ENCODE measurements at places on chromosomes 1 and 21.

- DNase-seq: peak; percentile 70
These were observed 101.3 kb upstream of the ACTL8 start for GRCh38 chr1:17653728-17654351.

- DNase-seq: no peak
These were observed 1.0 kb upstream of the S100B start for GRCh38 chr21:46605767-46606426.

DNA sequence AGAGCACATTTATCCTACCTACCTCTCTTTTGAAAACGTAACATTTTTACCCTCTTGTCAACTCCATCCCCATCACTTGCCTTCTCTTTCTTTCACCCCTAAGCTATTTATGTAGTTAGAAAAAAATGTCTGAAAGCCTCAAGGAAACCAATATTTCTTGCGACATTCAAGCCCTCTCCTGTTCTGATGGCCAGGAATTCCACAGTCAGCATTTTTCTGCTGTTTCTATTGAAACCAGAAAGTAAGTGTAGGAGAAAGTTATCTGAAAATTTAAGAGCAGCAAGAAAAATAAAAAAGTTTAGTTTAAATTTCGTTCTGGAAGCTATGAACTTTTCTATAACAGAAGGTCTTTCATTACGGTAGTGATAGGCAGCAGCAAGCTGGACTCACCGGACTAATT is 247.6 kb upstream of the PBX1 start:
- DNase-seq: peak; percentile 40

DNA sequence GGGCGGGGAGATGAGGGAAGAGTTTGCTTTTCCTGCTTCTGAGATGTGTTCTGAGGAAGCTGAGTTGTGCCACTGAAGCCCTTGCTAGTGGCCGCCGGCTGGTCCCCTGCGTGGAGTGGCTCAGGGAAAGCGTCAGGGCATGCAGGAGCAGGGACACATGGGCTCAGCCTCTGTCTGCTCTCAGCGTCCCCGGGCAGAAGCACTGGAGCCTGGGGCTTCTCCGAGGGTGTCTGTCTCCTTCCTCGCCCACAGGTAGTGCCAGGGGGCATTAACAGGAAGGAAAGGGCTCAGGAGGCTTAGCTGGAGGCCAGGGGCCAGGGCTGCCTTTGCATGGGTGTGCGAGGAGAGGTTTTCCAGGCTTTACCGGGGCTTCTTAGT is 7.3 kb downstream of the PRDM16 start:
- DNase-seq: no peak

DNA sequence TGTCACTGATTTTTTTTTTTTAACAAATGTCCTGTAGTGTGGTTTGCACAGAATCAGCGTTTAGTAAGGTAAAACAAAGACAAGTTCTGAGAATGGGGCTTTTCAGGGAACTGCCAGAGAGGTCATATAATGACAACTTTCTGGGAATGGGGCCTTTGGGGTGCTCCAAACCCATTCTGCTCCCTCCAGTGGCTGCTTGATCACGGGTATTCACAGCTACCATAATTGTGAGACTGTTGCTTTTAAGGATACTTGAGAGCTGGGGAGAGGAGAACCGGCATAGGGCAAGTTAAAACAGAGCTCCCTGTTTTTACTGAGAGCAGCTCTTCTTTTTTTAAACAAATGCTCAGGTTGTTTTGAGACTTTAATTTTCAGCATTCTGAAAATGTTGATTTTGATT is 48.2 kb downstream of the CYP2J2 start:
- DNase-seq: no peak

- DNase-seq: no peak
These were observed 59.5 kb upstream of the LAPTM5 start for GRCh38 chr1:30817077-30817438.

DNA sequence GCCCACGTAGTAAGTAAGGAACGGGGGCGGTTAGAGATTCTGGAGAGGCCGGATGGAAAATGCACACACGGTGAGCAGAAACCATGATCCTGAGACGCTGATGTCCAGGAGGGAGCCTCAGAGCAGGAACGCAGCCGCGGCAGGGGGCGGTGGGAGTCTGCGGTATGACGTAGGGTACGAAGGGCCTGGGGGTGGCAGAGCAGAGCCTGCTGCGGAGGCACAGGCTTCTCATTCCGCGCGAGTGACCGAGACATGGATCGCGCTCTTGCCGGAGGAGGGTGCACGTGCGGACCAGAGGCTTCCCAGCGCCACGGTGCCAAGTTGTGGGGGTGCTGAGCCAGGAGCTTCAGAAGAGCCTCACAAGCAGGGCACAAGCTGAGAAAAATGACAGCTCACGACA is 176.2 kb downstream of the KIF26B start:
- DNase-seq: no peak

DNA sequence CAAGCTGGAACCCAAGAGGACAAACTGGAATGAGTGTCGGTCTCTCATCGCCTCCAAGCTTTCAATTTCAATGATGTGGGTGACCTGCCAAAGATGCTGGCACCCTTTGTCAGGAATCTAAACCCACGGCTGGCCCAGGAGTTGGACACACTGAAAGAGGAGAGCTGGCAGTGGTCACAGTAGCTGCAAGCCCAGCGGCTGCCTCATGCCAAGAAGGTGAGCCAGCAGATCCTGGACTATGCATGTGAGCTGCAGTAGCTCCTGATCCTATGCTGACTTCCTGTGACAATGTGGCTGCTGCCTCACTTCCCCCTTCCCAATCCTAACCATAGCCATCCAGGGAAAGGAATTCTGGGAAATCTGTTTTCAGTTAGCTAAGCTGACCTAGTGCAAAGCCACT is 117.0 kb upstream of the VAV3 start:
- DNase-seq: no peak

DNA sequence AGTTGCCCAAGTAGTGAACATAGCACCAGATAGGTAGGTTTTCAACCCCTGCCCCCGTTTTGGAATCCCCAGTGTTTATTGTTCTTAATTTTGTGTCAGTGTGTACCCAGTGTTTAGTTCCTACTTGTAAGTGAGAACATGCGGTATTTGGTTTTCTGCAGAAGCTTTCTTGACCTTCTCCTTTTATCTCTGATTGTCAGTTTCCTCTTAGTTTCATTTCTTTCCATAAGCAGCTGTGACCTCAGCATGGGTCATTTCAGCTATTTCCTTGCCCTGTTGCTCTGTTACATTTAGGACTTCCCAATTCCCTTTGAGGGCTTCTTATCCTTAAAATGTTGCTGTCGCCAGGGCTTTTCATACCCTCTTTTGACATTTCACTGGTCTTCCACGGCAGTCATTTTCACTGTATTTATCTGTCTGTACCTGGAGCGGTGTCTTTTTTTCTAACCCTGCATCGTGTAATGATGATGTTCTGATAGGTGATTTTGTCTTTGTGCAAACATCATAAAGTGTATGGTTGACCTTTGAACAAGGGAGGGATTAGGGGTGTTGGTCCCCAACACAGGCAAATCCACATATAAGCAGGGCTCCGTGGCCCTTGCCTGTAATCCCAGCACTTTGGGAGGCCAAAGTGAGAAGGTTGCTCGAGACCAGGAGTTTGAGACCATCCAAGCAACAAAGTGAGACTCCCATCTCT is 15.0 kb downstream of the ITSN1 start:
- peak; percentile 33 for DNase-seq

DNA sequence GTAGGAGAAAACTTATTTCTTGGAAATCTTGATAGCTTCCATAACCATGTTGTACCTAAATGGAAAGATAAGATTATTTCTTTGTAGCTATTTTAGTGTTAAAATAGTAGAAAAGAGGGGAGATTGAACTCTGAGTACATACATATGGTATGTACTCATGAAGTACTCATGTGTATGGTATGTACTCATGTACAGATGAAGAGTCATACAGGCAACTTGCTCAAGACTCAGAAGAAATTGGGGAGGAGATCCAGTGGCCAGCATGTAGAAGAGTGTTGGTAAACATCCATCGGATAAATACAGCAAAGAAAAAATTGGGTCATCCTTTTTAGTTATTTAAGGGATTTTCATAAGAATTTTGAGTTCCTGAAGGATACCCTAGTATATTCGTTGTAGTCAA is 29.0 kb downstream of the MDM4 start:
- peak; percentile 60 for DNase-seq

- no peak for DNase-seq
These were observed 3.6 kb upstream of the RABIF start for GRCh38 chr1:202892501-202892900.

- DNase-seq: peak; percentile 86
These were observed 95.0 kb downstream of the LAMC2 start for GRCh38 chr1:183281039-183281438.

GRCh38 chr21:41678016-41678923 is 88.6 kb downstream of the RIPK4 start:
- no peak for DNase-seq

- DNase-seq: no peak
These were observed 73.5 kb downstream of the PRPF38A start for GRCh38 chr1:52477876-52478275.

DNA sequence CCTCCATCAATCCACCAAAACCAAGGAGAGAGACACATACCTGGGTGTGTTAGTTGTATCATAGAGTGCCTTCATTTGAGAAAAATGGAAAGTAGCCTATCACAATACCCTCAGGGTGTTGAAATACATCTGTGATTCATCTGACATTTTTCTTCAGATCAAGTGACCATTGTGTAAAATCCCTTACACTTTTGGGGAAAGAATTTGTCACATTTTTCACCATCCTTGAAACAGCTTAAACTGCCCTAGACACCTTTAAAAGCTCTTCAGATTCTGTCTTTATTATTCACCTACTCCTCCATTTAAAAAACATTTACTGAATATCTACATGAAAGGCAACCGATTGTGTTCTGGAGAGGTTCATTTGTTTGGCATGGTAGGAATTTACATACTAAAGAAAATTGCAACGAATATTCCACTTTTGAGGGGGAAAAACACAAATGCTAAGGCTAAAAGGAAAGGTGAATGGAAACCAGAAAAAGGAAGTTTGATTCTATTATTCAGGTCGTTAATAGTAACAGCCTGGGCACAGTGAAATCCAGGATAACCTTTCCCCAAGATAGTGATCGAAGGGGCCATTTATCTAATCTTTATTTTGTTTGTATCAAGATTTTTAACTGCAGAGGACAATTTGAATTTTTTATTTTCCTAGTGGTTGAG is 70.4 kb upstream of the SAMSN1 start:
- no peak for DNase-seq

DNA sequence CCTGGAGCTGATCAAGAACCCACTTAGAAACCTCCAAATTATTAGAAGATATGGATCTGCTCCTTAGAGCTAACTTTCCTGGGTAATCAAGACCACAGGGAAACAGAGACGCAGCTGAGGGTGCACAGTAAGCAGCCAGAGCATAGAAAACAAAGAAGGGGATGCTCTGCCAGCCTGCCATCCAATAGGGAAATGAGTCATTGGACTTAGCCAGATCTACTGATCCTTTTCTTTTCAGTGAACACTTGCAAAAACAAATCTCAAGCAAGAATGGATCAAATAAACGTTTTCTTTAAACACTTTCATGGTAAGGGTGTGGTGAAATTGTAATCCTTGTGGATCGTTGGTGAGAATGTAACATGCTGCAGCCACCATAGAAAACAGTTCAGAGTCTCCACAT is 474.0 kb downstream of the LTN1 start:
- DNase-seq: peak; percentile 16

DNA sequence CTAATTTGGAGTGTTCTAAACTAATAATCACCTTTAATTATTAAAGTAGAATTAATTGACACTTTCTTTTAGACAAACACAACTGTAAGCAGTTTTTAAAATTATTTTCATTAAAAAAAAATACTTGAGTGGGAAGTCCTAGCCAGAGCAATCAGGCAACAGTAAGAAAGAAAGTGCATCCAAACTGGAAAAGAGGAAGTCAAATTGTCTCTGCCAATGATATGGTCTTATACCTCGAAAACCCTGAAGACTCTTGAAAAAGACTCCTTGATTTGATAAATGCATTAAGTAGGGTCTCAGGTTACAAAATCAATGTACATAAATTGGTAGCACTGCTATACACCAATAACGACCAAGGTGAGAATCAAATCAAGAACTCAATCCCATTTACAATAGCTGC is 83.0 kb upstream of the GADD45A start:
- no peak for DNase-seq

DNA sequence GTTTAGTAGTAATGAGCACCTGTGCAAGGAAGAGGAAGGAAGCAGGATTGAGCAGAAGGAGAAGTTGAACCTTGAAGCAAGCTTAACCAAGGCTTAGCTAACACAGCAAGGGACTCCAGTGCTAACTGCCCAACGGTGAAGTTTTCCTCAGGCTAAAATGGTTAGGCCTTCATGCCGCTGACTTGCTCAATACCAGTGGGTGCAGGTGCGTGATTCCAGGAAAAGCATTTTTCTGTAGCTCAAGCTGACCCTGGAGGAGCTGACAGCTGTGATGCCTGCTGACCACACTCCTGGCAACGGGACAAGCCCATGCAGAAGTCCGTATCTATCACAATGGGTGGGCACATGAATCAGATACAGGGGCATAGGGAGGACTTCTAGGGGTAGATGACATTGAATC is 76.5 kb upstream of the FGGY start:
- no peak for DNase-seq

DNA sequence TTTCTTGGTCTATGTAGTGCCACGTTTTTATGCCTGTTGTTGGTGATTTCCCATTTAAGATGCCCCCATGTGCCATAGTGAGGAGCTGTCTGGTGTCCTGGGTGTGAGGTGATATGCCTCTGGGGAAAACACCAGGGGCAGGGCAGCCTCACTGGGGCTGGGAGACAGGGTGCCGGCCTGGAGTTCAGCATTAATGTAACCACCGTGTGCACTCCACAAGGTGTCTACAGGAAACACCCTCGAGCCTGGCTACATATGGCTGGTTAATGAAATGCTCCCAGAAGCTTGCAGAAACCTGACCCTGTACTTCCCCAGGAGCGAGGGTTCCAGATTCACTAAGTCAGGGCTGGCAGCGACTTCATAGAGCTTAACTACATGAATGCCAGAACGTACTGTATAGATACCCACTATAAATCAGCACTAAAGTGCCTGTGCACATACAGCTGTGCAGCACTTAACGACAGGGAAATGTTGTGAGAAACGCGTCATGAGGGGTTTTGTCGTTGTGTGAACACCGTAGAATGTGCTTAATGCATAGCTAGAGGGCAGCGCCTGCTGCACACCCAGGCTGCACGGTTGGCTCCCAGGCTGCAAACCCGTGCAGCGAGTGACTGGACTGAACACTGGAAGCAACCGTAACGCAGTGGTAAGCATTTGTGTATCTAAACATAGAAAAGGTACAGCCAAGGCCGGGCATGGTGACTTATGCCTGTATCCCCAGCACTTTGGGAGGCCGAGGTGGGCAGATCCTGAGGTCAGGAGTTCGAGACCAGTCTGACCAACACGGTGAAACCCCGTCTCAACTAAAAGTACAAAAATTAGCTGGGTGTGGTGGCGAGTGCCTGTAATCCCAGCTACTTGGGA is 10.4 kb downstream of the TFF2 start:
- DNase-seq: no peak

- peak; percentile 94 for DNase-seq
These were observed 1.2 kb downstream of the HHIPL2 start for GRCh38 chr1:222546548-222547259.

GRCh38 chr1:28986306-28986910 is 72.0 kb downstream of the EPB41 start:
- DNase-seq: no peak

- no peak for DNase-seq
These were observed 57.5 kb upstream of the PAX7 start for GRCh38 chr1:18573170-18573569.

- no peak for DNase-seq
These were observed 5.9 kb upstream of the ASAP3 start for GRCh38 chr1:23489842-23490241.

All from adipocyte (in vitro differentiated cells).